ENCODE measurements at places on chromosomes 5 and 9. TPM values are rescaled to one million over a fixed set of nuclear protein-coding genes. Genes with fewer than 3 reads are reported as not detected.

- no peak overlapping the region for H3K4me3 ChIP-seq
- no peak overlapping the region for H3K27ac ChIP-seq
- no peak for DNase-seq
- H3K4me1 ChIP-seq, result peaks cover 21% of the 10 kb centered on the region
- no peaks in the 10 kb centered on the region for H3K36me3 ChIP-seq
These were observed 30.6 kb downstream of the CLINT1 start for GRCh38 chr5:157828105-157828943.

DNA sequence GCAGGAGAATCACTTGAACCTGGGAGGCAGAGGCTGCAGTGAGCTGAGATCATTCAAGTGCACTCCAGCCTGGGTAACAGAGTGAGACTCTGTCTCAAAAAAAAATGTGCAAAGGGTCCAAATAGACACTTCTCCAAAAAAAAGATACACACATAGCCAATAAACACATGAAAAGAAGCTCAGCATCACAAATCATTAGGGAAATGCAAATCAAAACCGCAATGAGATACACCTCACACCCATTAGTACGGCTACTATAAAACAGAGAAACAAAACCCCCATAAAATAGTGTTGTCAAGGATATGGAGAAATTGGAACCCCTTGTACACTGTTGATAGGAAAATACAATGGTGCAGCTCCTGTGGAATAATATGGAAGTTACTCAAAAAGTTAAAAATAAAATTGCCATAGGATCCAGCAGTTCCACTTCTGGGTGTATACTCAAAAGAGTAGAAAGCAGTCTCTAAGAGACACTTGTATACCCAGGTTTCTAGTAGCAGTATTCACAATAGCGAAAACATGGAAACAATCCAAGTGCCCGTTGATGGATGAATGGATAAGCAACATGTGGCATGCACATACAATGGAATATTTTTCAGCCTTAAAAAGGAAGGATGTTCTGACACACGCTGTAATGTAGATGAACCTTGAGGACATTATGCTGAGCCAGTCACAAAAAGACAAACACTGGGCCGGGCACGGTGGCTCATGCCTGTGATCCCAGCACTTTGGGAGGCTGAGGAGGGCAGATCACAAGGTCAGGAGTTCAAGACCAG is 57.2 kb upstream of the PPARGC1B start:
- H3K27ac ChIP-seq, result no peak overlapping the region
- DNase-seq, result no peak
- H3K36me3 ChIP-seq, result no peaks in the 10 kb centered on the region

GRCh38 chr5:178074266-178074952 is 38.9 kb upstream of the N4BP3 start:
- DNase-seq, result peak; percentile 39
- H3K27ac ChIP-seq, result no peak overlapping the region
- peaks cover 7% of the 10 kb centered on the region for H3K4me1 ChIP-seq
- no peaks in the 10 kb centered on the region for H3K36me3 ChIP-seq
- H3K27me3 ChIP-seq, result peaks cover 13% of the 10 kb centered on the region
- H3K4me3 ChIP-seq, result no peak overlapping the region

GRCh38 chr5:1167361-1167727 is 34.1 kb upstream of the SLC6A19 start:
- H3K27ac ChIP-seq, result no peak overlapping the region
- no peak for DNase-seq
- no peak overlapping the region for H3K4me3 ChIP-seq
- no peaks in the 10 kb centered on the region for H3K36me3 ChIP-seq

TEX48 gene
- not detected for total RNA-seq

DNA sequence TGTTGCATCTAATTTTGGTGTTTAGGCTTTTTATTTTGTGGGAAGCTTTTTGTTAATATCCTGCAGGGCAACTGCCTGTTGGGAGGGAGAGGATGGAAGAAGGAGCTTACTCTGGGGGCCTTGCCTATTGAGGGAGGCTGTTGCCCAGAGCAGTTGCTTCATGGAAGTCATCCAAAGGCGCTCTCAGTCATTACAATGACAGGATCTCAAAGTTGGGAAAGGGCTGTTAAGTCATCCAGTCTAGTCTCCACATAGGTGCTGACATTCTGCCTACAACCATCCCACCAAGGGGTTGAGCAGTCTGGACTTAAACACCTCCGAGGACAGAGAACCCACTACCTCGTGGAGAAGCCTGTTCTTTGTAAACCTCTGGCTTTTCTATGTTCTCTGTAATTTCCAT is 13.2 kb downstream of the SAP30L start:
- no peak overlapping the region for H3K27ac ChIP-seq
- no peak for DNase-seq
- H3K27me3 ChIP-seq, result no peaks in the 10 kb centered on the region
- H3K4me3 ChIP-seq, result no peak overlapping the region

GRCh38 chr5:149211566-149211965 is 60.1 kb upstream of the AFAP1L1 start:
- peak; percentile 79 for DNase-seq
- peak overlapping the region; percentile 95 for H3K27ac ChIP-seq
- H3K4me3 ChIP-seq, result no peak overlapping the region
- no peaks in the 10 kb centered on the region for H3K36me3 ChIP-seq
- H3K27me3 ChIP-seq, result no peaks in the 10 kb centered on the region
- peaks cover 47% of the 10 kb centered on the region for H3K4me1 ChIP-seq

DNA sequence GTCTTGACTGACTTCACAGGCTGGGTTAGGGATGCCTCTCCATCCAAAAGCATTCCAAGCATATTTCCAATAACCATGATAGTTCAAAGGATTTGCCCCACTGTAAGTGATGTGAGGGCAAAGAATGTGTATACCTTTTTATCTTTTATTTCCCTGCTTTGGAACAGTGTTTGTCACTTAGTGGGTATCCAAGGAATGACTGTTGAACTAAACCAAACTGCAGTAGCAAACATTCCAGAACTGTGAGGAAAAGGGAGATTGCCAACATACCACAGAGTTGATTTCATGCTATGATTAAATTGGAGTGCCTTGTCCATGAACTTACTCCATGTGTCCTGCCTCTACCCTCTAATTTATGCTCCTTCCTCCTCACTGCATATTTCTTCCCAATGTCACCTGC is 400.0 kb downstream of the KIAA0825 start:
- H3K27me3 ChIP-seq, result no peaks in the 10 kb centered on the region
- no peaks in the 10 kb centered on the region for H3K36me3 ChIP-seq
- H3K4me3 ChIP-seq, result peak overlapping the region; percentile 36
- H3K27ac ChIP-seq, result peak overlapping the region; percentile 78
- H3K4me1 ChIP-seq, result peaks cover 24% of the 10 kb centered on the region
- DNase-seq, result peak; percentile 88

GPR150 gene
- total RNA-seq, result not detected

DNA sequence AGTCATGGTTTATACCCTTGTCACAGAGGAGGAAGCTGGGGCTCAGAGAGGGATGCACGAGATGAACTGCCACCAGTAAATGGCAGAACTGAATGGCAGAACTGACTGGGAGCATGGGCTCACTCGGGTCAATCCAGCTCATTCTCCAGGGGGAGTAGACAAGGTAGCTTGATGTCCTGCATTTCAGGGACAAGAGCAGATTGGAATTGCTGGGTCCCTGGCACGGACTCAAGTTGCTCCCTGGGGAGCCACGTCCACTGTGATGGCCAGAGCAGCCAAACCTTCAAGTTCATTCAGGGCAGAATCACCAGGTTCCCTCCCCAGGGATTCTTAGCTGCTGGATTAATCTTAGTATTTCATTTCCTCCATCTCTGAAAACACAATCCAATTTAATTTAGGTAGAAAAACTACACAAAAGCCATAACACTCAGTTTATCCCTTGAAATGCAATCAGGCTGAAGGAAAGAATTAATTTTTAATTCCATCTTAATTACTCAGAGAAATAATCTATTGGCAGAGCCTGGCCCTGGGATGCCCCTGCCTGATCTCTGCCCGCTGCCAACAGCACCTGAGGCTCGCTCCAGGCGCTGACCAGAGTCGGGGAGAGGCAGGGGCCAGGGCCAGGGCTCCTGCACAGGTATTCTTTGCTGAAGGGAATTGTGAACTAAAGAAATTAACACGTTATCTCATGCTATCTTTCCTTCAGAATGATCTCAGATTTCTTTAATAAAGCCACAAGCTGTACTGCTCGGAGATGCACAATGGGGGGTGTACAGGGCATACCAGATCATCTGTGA is 42.0 kb upstream of the UNC5A start:
- H3K4me3 ChIP-seq, result no peak overlapping the region
- no peaks in the 10 kb centered on the region for H3K36me3 ChIP-seq
- H3K27me3 ChIP-seq, result peaks cover 32% of the 10 kb centered on the region
- H3K4me1 ChIP-seq, result no peaks in the 10 kb centered on the region
- no peak overlapping the region for H3K27ac ChIP-seq

DNA sequence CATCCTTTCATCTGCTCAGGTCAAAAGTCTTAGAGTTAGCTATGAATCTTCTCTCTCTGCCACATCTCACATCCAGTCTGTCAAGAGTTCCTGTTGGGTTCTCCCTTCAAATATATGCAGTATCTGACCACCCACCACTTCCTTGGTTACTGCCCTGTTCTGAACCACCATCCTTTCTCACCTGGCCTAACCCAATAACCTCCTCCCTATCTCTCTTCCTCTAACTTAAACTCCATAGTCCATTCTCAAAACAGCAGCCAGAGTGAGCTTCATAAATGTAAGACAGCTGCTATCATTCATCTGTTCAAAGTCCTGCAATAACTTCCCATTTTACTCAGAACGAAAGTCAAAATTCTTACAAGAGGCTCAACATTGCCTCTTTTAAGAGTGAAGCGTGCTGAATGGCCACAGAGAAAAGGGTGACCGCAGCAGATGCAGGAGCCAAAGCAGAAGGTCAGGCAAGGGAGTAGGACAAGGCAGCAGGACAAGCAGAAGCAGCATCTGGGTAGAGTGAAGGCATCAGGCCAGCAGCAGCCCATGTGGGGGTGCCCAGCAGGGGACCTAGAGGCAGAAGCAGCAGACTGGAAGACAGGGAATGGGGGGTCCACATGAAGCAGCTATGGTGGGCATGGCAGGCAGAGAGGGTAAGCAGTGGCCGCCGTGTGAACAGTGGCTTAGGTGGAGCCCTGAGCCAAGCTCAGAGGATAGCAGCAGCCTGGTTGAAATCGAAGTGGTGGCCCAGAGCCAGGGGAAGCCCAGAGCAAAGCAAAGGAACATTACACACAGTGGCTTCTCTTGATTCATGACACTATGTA is 39.3 kb upstream of the CDC42SE2 start:
- H3K4me1 ChIP-seq, result peaks cover 12% of the 10 kb centered on the region
- H3K4me3 ChIP-seq, result no peak overlapping the region
- no peaks in the 10 kb centered on the region for H3K27me3 ChIP-seq
- no peak for DNase-seq
- H3K36me3 ChIP-seq, result no peaks in the 10 kb centered on the region
- H3K27ac ChIP-seq, result no peak overlapping the region

GRCh38 chr5:72020161-72020983 is 86.9 kb upstream of the MAP1B start:
- DNase-seq, result no peak
- peaks cover 21% of the 10 kb centered on the region for H3K27me3 ChIP-seq
- no peaks in the 10 kb centered on the region for H3K36me3 ChIP-seq
- no peak overlapping the region for H3K27ac ChIP-seq

CTNNAL1 gene
- total RNA-seq, result 97.9 TPM

DNA sequence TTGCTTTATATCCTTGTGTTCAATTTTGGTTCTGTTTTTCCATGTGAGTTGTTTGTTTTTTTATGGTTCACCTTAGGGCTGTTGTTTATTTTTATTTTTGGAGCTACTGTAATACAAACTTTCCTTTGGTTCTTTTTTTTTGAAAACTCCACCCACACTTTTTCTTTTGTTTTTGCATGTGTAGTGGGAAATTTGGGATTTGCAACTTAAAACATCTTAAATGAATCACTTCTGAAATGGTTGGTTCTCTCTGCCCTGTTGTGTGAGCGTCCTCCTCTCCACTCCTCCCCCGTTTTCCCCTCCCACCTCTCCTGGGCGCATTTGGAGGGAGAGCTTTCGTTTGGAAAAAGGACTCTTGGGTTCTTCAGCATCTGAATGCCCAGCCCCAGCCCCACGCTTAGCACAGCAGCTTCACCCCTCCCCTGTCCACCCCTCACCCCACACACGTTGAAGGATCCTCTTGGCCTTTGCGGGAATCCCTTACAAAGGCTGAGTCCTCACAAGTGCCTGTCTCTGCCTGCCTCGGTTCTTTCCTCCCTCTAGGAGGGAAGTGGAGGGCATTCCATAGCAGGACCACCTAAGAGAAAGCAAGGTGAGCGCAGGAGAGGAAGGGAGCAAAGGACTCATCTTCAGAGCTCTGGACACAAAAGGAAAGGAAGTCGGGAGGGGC is 67.2 kb downstream of the DMRT1 start:
- H3K36me3 ChIP-seq, result no peaks in the 10 kb centered on the region
- H3K4me1 ChIP-seq, result no peaks in the 10 kb centered on the region
- H3K27me3 ChIP-seq, result peaks cover 41% of the 10 kb centered on the region

- no peak for DNase-seq
- no peaks in the 10 kb centered on the region for H3K36me3 ChIP-seq
- H3K4me3 ChIP-seq, result no peak overlapping the region
- peaks cover 39% of the 10 kb centered on the region for H3K27me3 ChIP-seq
These were observed 21.3 kb upstream of the PTPN3 start for GRCh38 chr9:109519366-109519765.

SLC30A5 gene
- total RNA-seq, result 69.6 TPM

DNA sequence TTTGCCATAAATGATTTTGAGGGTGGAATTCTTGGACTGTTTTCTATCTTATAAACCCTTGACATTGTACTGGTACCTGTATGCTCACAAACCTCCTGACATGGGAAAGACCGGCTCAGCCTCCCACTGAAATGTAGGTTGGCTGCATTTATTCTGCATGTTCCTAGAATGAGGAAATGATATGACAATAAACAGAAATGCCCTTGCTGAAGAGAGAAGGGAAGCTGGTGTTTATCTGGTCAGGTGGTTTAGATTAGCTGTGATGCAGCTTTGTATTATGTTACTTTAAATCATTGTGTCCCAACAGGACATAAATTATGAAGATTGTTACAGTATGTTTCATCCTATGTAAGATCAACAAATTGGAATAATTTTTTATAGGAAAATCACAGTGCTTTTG is 23.1 kb upstream of the CATSPER3 start:
- no peaks in the 10 kb centered on the region for H3K27me3 ChIP-seq
- H3K4me3 ChIP-seq, result no peak overlapping the region
- no peaks in the 10 kb centered on the region for H3K4me1 ChIP-seq
- no peak for DNase-seq

SPARC gene
- 5,563 TPM for total RNA-seq

- H3K27ac ChIP-seq, result no peak overlapping the region
- no peak for DNase-seq
- H3K27me3 ChIP-seq, result no peaks in the 10 kb centered on the region
- H3K36me3 ChIP-seq, result no peaks in the 10 kb centered on the region
These were observed 644.9 kb downstream of the CCDC171 start for GRCh38 chr9:16197578-16198370.

GRCh38 chr5:25573691-25574090 is 928.9 kb upstream of the CDH10 start:
- H3K4me3 ChIP-seq, result no peak overlapping the region
- H3K27ac ChIP-seq, result no peak overlapping the region
- no peaks in the 10 kb centered on the region for H3K27me3 ChIP-seq
- no peaks in the 10 kb centered on the region for H3K4me1 ChIP-seq

NUDT12 gene
- 8.9 TPM for total RNA-seq

- no peak overlapping the region for H3K4me3 ChIP-seq
- H3K4me1 ChIP-seq, result no peaks in the 10 kb centered on the region
- H3K27ac ChIP-seq, result no peak overlapping the region
- no peaks in the 10 kb centered on the region for H3K36me3 ChIP-seq
- no peaks in the 10 kb centered on the region for H3K27me3 ChIP-seq
These were observed 72.3 kb downstream of the SLC44A1 start for GRCh38 chr9:105316703-105317102.

- H3K27ac ChIP-seq, result peak overlapping the region; percentile 81
- H3K4me1 ChIP-seq, result peaks cover 38% of the 10 kb centered on the region
- DNase-seq, result peak; percentile 79
- no peak overlapping the region for H3K4me3 ChIP-seq
- H3K27me3 ChIP-seq, result no peaks in the 10 kb centered on the region
These were observed 13.7 kb downstream of the DOCK2 start for GRCh38 chr5:169650701-169651331.

ZNF618 gene
- 2.3 TPM for total RNA-seq

PCDHGA9 gene
- 2.6 TPM for total RNA-seq
